ENCODE measurements at places on chromosomes 1 and 21.

- no peak for DNase-seq
Observed at GRCh38 chr1:97739596-97740103, 181.2 kb downstream of the DPYD start.

- DNase-seq, result peak; percentile 74
Observed at GRCh38 chr1:66996018-66996682, 57.8 kb downstream of the SLC35D1 start.

DNA sequence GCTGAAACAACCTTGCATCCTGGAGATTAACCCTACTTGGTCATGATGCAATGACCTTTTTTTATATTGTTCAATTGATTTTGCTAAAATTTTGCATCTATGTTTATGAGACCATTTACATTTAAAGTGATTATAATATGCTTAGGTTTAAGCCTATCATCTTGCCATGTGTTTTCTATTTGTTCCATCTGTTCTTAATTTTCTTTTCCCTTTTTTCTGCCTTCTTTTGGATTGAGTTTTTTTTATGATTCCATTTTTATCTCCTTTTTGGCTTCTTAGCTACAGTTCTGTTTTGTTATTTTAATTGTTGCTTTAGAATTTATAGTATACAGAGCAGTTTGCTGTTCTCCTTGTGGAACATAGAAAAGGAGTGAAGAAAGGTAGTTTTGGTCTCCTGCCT, 385.1 kb upstream of the USP24 start:
- DNase-seq, result no peak

DNA sequence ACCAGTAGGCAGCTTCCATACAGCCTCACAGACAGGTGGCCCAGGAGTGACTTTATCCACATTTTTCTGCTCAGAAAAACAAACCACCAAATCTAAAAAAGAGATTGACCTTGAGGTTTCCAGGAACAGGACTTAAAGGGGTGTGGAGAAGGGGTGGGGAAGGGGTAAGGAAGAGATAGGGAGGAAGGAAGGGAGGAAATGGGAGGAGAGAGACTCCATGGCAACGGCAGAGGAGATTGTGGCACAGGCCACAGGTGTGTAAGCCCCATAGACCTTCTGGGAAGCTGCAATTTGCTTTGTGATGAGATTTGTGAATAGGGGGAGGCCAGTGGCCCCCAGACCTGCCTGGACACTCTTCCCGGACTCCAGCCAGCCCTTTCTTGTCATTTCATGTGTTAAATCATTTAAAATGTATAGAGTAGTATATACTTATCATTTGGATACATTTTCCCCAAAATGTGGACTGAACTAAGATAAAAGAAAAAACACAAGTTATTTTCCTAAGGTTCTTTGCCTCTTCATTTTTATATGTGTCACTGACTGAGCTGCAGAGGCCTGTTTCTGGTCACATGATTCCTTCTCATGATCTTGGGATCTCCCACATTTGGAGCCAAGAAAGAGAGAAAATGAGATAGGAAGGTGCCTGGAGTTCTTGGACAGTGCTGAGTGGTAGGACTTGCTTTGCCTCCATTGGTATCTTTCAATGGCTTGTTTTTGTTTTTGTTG, 55.5 kb downstream of the CLIC6 start:
- DNase-seq, result no peak

GRCh38 chr1:228006786-228007048, at the start of gene WNT3A:
Gene WNT3A (plus strand): TSS chr1:228006998. CDS start chr1:228007129, 131 bp downstream.
- no peak for DNase-seq

- peak; percentile 61 for DNase-seq
Observed at GRCh38 chr1:84936116-84936810, 43.3 kb upstream of the LPAR3 start.

- DNase-seq, result peak; percentile 64
Observed at GRCh38 chr1:202144402-202145067, at the start of gene ARL8A. Gene ARL8A (minus strand): TSS chr1:202144737. CDS start chr1:202144572, 165 bp downstream.

- DNase-seq, result no peak
Observed at GRCh38 chr1:219782311-219782710, 146.0 kb downstream of the SLC30A10 start.

DNA sequence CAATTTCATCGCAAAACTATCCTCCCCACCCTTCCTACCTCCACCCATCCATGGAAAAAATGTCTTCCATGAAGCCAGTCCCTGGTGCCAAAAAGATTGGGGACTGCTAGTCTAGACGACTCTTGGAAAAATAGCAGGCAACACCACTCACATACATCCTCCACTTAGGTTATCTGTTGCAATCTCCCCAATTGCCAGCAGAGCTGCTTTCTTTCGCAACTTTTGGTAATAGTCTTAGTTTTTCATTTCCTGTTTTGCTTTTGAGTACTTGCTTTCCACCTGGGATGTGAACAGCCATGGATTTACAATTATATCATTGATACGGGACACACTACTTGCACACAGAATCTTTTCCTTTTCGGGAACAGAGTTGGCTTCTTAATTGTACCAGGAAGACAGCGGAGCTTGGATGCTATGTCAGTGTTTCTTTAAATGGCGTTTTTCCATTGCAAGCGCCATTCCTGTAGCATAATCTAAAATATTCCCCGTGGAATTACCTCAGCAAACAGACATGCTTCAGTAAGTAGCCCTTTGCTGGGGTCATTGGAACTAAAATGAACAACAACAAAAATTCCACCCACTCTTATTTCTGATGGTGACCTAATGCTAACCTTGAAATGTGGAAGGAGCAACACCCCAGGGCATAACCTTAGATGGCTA, 183.3 kb upstream of the ADGRL2 start:
- no peak for DNase-seq

GRCh38 chr1:154955039-154955717, 721 bp downstream of the PBXIP1 start:
- peak; percentile 94 for DNase-seq

GRCh38 chr1:210445931-210446330, 117.2 kb downstream of the HHAT start:
- DNase-seq, result no peak

GRCh38 chr21:45348591-45349327, 56.2 kb upstream of the COL18A1 start:
- no peak for DNase-seq

GRCh38 chr1:92949937-92950817, 11.1 kb downstream of the DIPK1A start:
- no peak for DNase-seq

- no peak for DNase-seq
Observed at GRCh38 chr21:41957991-41958766, 4.4 kb upstream of the C2CD2 start.

- DNase-seq, result peak; percentile 47
Observed at GRCh38 chr1:43978551-43979260, at the start of gene B4GALT2. Gene B4GALT2 (plus strand): TSS chr1:43979210. CDS start chr1:43981161, 1,951 bp downstream.

DNA sequence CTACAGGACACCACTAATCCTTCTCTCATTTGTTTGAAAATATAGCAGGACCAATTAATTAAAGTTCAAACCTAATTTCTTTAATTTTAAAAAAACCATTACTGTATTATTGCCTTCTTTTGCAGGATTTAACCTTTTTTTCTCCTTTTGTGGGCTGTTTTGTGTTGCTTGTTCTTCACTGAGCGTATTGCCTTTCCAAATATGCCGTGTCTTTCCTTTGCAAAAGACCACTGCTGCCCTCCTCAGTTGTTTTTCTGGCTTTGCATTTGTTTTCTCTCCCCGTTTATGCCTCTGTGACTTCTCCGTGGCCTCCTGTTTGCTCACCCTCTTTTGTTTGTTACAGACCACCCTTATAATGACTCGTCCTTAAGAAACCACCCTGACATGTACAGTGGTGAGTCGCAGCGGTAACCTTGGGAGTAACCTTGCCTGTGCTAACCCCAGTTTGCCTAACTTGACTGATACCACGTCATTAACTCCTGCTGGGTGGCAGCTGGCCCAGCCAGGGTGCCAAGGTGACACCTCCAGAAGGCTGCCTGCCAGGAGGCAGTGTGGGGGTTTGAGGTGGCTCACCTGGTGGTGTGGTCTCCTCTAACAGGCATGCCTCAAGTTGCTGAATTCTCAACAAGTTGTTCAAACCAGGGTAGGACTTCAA, 81.1 kb upstream of the CNTN2 start:
- no peak for DNase-seq

DNA sequence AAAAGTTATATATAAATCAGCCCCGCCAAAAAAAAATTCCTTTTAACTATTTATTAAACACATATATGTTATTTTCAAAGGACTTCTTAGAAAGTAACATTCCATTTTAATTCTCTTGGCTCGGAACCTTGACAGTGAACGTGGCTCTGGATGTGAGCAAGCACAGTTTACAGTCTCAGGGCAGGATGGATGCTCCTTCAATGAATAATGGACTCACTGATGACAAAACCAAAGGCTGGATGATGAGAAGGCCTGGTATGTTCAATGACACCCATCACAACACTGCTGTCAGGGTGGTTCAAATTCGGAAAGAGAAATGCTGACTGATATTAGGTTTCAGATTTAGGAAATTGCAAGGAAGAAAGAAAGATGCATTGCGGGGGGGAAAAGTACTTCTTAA, 148.8 kb downstream of the SIPA1L2 start:
- DNase-seq, result no peak

- no peak for DNase-seq
Observed at GRCh38 chr1:213934649-213935048, 53.1 kb upstream of the PROX1 start.

DNA sequence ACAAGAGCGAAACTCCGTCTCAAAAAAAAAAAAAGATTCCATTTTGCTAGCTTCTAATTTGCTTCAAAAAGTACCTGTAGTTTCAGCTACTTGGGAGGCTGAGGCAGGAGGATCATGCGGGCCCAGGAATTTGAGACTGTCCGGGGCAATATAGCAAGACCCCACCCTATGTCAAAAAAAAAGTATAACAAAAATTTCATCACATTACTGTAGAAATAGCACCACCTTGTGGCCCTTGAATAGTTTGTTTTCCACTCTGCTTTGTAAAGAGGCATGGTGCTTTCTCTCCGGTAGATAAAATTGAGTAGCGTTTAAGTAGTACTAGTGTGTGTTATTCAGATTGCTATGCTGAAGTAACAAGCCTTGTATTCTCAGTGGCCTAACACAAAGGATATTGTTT, 18.2 kb upstream of the MSTO1 start:
- DNase-seq, result peak; percentile 65

GRCh38 chr21:29677326-29677725, 262.5 kb downstream of the GRIK1 start:
- no peak for DNase-seq

Data from activated CD4-positive, alpha-beta T cell treated with anti-CD3 and anti-CD28 coated beads, Interleukin-2, amount 50 U/mL, for 16 hours (primary cell).